GM23338 (cell line): ENCODE measurements at places on chromosomes 3 and 15. TPM values are rescaled to one million over a fixed set of nuclear protein-coding genes. Genes with fewer than 3 reads are reported as not detected.

The AMIGO3 gene
- total RNA-seq, result 8.2 and 10.4 TPM in 2 replicates

DNA sequence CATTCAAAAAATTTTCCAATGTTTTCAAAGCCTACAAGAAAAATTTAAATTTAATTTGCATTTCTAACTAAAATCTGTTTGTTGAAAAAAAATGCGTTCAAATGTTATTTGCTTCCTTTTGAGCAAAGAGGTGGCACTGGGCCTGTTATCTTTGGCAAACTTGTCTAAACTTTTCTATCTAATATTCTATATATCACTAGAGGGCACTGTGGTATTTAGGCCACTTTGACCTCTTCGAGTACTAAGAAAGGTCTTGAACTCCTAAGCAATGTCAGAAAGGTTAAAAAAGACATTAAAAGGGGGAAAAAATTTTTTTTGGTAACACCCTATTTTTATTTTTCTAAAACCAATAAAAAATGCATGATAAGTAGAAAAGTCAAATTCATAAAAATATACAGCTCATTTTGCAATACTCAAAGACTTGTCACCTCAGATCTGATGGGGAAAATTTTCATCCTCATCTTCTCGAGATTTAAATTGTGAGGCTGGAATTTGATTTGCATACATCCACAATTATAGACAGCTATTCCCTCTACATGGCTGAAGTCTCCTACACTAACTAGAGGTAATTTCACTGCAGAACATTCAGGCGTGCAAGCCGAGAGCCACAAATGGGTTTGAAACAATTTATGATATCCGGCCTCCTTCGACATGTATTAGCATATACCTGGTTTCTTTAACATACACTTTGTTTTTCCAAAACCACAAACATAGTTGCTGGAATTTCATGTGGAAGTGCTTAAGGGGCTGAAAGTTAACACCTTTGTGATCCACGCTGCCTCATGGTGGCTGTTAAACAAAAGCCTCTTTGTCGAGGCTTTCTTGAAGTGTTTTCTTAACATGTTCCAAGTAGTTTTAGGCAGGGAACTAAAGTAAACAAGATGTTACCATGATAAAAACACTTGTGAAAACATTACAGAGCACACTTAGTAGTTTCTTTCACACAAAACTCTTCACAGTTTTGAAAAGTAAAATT is 576.4 kb downstream of the FOXP1 start:
- H3K36me3 ChIP-seq, result no peaks in the 10 kb centered on the region
- peak; percentile 69 for DNase-seq
- peaks cover 23% of the 10 kb centered on the region for H3K4me1 ChIP-seq
- no peaks in the 10 kb centered on the region for H3K27me3 ChIP-seq
- 0 out of 2 replicates have a peak overlapping the region, but pooled peaks have one; percentile 30 for H3K27ac ChIP-seq
- no peak overlapping the region for H3K4me3 ChIP-seq

GRCh38 chr15:70265466-70265978 is 167.8 kb upstream of the TLE3 start:
- H3K27ac ChIP-seq, result no peak overlapping the region
- no peaks in the 10 kb centered on the region for H3K27me3 ChIP-seq
- no peak for DNase-seq

DNA sequence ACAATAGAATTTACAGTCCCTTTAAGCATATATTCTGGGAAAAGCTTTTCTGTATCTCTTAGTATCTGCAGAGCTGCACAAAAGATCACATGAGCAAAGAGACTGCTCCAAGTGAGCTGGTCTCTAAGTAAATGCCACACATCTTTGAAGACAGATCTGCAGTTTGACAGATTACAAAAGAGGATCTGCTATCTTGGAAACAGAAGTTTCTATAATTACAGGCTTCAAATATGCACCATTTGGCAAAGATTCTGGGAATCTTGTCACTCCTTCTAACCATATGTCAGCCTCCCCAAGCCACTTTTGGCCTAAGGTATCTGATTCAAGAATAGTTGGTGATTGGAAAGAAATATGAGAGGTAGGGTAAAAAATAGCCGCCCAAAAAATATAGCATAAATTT is 9.6 kb upstream of the CFAP44 start:
- no peak for DNase-seq
- no peak overlapping the region for H3K4me3 ChIP-seq
- H3K27ac ChIP-seq, result no peak overlapping the region
- no peaks in the 10 kb centered on the region for H3K4me1 ChIP-seq
- H3K27me3 ChIP-seq, result no peaks in the 10 kb centered on the region

DNA sequence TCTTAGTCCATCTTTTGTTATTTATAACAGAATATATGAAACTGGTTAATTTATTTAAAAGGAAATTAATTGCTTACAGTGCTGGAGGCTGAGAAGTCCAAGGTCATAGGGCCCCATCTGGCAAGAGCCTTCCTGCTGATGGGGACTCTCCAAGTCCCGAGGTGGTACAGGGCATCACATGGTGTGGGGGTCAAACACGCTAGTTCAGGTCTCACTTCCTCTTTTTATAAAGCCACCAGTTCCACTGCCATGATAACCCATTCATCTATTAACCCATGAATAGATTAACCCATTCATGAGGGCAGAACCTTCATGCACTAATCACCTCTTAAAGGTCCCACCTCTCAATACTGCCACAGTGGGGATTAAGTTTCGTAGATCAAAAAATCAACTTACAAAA is 659.3 kb downstream of the NAALADL2 start:
- H3K4me1 ChIP-seq, result no peaks in the 10 kb centered on the region
- no peak overlapping the region for H3K4me3 ChIP-seq
- no peaks in the 10 kb centered on the region for H3K36me3 ChIP-seq
- no peak overlapping the region for H3K27ac ChIP-seq
- no peaks in the 10 kb centered on the region for H3K27me3 ChIP-seq
- DNase-seq, result no peak

The KCNAB1 gene
- total RNA-seq, result 0.08 and 0.69 TPM in 2 replicates

DNA sequence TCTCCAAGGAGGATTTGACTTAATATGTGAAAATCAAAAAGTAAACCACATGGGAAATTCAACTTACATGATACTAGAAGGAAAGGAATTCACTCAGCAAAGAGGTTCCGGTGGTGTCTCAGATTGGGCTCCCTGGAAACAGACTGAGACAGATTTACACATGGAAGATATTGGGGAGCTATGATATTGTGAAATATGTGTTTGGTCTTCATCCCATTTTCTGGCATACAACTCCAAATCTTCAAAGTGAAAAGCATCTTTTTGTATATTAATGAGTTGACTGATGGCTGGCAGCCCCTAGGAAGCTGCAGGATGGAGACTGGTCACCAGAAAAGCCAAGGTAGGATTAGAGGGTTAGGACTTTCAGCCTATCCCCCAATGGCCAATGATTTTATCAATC is 29.3 kb downstream of the GRK7 start:
- no peaks in the 10 kb centered on the region for H3K36me3 ChIP-seq
- H3K27ac ChIP-seq, result no peak overlapping the region
- H3K4me1 ChIP-seq, result peaks cover 7% of the 10 kb centered on the region
- no peak for DNase-seq
- H3K27me3 ChIP-seq, result peaks cover 12% of the 10 kb centered on the region; the same call in 1 of the 2 replicates

The ARF4 gene
- total RNA-seq, result 144 and 157 TPM in 2 replicates

The GPR156 gene
- 2.5 and 4.7 TPM in 2 replicates for total RNA-seq

DNA sequence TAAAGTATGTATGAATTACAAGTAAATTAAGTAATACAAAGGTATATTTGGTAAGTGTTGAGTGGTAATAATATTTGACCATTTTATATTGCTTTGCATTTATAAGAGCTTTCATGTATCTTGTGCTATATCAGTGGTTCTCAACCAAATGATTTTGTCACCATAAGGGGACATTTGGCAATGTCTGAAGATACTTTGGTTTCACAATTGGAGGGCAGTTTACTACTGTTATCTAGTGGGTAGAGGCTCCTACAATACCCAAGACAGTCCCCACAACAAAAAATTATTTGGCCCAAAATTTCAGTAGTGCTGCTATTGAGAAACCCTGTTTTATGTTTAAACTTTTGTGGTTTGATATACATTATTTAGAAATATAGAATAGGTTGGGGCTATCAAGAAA is 14.6 kb downstream of the TRPC1 start:
- H3K36me3 ChIP-seq, result no peaks in the 10 kb centered on the region
- H3K4me1 ChIP-seq, result no peaks in the 10 kb centered on the region
- H3K27ac ChIP-seq, result no peak overlapping the region
- H3K4me3 ChIP-seq, result no peak overlapping the region

GRCh38 chr3:14921811-14922705 is 25.3 kb upstream of the NR2C2 start:
- H3K4me3 ChIP-seq, result no peak overlapping the region
- no peak for DNase-seq
- H3K27ac ChIP-seq, result no peak overlapping the region
- H3K36me3 ChIP-seq, result no peaks in the 10 kb centered on the region
- H3K27me3 ChIP-seq, result no peaks in the 10 kb centered on the region

The NR1I2 gene
- 3.9 and 4.4 TPM in 2 replicates for total RNA-seq

GRCh38 chr3:186949281-186949982 is 19.1 kb downstream of the ST6GAL1 start:
- DNase-seq, result no peak
- no peaks in the 10 kb centered on the region for H3K4me1 ChIP-seq
- H3K27ac ChIP-seq, result no peak overlapping the region
- H3K27me3 ChIP-seq, result no peaks in the 10 kb centered on the region

GRCh38 chr3:171838218-171838720 is 4.9 kb upstream of the TMEM212 start:
- H3K27me3 ChIP-seq, result no peaks in the 10 kb centered on the region
- peak; percentile 25 for DNase-seq
- no peak overlapping the region for H3K4me3 ChIP-seq
- no peak overlapping the region for H3K27ac ChIP-seq
- no peaks in the 10 kb centered on the region for H3K36me3 ChIP-seq

The DALRD3 gene
- 38.0 and 57.7 TPM in 2 replicates for total RNA-seq

DNA sequence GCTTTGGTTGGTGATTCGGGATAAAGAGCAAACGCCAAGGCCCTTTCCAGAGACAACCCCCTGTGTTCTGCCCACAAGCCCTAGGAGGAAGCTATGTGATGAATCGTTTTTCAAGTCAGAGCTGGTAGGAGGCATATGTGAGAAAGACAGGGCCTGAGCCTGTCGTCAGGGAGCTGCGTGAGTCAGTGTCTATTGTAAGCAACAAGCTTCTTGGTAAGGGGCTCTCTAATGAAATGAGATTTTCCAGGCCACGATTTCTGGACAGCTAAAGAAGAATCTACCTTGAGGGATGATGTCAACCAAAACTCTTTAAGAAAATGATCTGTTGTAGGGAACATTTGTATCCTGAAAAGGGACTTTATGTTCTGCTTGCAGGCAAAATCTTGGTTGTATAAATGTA is 318.9 kb upstream of the IL12A start:
- H3K27me3 ChIP-seq, result no peaks in the 10 kb centered on the region
- H3K4me3 ChIP-seq, result no peak overlapping the region
- no peak overlapping the region for H3K27ac ChIP-seq
- peaks cover 9% of the 10 kb centered on the region; the same call in 1 of the 2 replicates for H3K4me1 ChIP-seq

The FYTTD1 gene
- total RNA-seq, result 13.7 and 24.7 TPM in 2 replicates

The NOX5 gene
- total RNA-seq, result 0.03 TPM in 1 of 2 replicates, not detected in the other

DNA sequence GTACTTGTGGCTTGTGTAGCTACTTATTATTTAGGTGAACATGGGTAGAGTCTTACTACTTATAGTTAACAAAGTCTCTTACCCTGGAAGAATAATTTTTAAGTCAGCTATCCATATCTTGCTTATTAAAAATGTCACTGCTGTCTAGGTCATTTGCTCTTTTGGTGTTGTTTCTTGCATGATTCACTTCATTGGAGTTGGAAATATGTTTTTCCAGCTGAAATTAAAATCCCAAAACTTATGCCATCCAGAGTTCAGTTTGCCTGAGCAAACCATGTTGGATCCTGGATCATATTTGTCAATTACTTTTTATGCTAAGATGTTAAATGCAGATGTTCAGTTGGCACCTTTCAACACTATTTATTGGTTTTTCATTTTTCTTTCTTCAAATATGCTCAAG is 421.0 kb upstream of the RBMS3 start:
- H3K36me3 ChIP-seq, result no peaks in the 10 kb centered on the region
- no peak for DNase-seq
- H3K27ac ChIP-seq, result no peak overlapping the region
- no peak overlapping the region for H3K4me3 ChIP-seq
- H3K4me1 ChIP-seq, result 0 out of 2 replicates have a peak, but pooled peaks cover 4% of the 10 kb centered on the region
- no peaks in the 10 kb centered on the region for H3K27me3 ChIP-seq

DNA sequence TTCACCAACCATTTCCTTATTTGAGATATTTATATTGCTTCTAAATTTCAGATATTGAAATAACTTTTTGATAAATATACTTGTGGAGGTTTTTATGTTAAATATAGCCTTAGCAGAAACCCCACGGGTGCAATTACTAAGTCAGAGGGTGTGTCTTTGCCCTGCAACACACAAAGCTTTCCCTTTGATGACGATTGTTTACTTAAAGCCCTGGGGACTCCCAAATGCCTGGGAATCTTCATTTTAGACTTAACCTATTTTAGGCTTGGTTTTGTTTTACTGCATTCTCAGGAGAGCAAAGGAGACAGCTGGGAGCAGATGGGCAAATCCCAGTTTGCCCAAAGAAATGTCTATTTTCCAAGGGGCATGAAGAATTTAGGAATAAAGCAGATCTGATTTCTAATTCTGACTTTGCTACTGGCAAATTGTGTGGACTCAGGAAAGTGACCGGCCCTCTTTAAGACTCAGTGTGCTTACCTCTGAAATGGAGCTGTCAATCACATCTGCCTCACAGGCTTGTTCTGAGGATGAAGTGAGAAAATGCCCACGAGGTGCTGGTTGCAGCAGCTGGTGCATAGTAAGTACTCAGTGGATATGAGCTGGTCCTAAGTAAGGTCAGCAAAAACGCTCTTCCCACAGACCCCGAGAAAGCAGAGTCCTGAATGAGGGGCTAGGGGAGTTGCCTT is 49.3 kb upstream of the CA12 start:
- H3K4me3 ChIP-seq, result no peak overlapping the region
- no peaks in the 10 kb centered on the region for H3K27me3 ChIP-seq
- H3K27ac ChIP-seq, result no peak overlapping the region
- no peak for DNase-seq
- peaks cover 29% of the 10 kb centered on the region for H3K4me1 ChIP-seq

The CLRN1 gene
- total RNA-seq, result 0.69 and 0.93 TPM in 2 replicates

GRCh38 chr3:80785475-80785874 is 976.0 kb downstream of the GBE1 start:
- no peak overlapping the region for H3K27ac ChIP-seq
- H3K27me3 ChIP-seq, result no peaks in the 10 kb centered on the region
- H3K4me1 ChIP-seq, result no peaks in the 10 kb centered on the region

GRCh38 chr15:66866656-66867055 is 164.6 kb downstream of the SMAD6 start:
- no peaks in the 10 kb centered on the region for H3K36me3 ChIP-seq
- H3K27me3 ChIP-seq, result no peaks in the 10 kb centered on the region
- peaks cover 6% of the 10 kb centered on the region; the same call in 1 of the 2 replicates for H3K4me1 ChIP-seq
- H3K4me3 ChIP-seq, result no peak overlapping the region

GRCh38 chr3:11717301-11717700 is 73.6 kb upstream of the VGLL4 start:
- no peak overlapping the region for H3K4me3 ChIP-seq
- DNase-seq, result no peak
- peaks cover 26% of the 10 kb centered on the region; the same call in 1 of the 2 replicates for H3K27me3 ChIP-seq
- H3K4me1 ChIP-seq, result peaks cover 26% of the 10 kb centered on the region
